ENCODE measurements at places on chromosomes 16 and 17.

DNA sequence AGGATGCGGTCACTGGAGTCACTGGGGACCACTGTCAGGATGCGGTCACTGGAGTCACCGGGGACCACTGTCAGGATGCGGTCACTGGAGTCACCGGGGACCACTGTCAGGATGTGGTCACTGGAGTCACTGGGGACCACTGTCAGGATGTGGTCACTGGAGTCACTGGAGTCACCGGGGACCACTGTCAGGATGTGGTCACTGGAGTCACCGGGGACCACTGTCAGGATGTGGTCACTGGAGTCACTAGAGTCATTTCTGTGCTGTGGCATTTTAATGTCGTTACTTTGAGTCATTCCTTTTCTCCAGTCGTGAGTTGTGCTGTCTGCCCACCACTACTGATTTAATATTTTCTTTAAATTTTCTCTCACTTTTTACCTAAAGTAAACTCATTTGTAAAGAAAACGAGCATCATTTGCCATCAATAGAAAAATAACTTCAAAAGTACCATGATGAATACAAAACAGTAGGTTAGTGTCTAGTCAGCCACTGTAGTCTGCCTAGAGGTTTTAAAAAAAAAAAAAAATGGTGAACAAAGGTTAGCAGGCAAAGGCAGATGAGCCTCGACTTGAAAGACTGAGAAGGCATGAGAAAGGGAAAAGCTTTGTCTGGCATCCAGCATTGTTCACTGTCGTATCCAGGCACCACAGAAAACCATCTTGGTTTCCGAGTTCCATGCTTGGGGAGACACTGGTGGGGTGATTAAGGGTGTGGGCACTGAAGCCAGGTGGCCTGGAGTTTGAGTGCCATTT is 346.6 kb downstream of the SNX29 start:
- peak; percentile 60 for DNase-seq

GRCh38 chr16:80689487-80689886 is 114.9 kb downstream of the CDYL2 start:
- no peak for DNase-seq

GRCh38 chr17:7572338-7572587 is 7.2 kb upstream of the CD68 start:
- DNase-seq = no peak

GRCh38 chr17:67050471-67051154 is 6.3 kb downstream of the CACNG1 start:
- no peak for DNase-seq

DNA sequence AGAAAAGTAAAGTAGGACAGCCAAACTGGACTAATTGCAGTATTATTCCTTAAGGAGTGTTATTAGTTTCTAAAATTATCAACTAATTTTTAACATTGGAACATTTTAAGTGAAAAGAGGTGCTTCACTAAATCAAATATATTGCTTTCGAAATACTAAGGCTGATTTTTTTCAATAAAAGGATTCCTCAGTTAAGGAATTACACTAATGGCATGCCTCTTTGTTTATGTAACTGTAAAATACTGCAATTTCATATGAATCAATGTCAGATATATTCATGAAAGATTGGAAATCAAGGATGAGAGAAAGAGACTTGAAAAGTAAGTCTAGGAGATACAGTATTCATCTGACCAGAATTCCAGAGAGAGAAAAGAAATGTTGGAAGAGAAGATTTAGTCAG is 129.8 kb downstream of the TANC2 start:
- DNase-seq = no peak

DNA sequence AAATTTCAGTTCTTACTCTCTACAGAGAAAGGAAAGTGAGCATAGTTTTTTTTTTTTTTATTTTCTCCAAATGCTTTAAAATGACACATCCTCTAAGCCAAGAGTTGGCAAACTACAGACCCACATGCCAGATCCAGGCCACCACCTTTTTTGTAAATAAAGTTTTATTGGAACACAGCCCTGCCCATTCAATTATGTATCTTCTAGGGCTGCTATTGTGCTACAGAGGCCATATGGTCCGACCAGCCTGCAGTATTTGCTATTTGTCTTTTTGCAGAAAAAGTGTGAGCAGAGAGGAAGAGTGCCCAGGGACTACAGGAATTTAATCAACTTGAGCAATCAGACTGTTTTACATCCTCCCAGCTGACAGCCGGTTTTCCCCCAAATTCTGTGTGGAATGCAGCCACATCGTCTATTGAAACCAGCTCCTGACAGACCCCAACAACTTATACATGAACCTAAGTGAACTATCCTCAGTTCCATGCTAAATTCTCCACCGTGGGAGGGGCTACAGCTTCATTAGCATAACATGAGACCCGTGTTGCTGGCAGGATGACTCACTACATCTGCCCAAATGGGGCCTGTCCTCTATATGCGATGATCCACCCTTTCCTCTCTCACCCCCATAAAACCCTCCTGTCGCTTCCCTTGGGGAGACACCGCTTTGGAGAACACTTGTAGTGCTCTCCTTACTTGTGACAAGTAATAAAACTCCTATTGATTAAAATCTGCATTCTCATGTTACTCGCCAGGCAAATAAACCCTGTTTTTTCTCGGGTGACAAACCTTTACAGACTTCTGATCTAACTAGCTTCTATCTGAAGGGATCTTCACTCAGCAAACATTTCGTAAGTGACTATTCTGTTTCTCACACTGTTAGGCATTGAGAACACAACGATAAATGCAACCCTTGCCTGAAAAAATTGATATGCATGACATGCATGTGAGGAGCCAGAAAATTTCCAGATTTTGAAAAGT is 149.4 kb upstream of the HS3ST3A1 start:
- DNase-seq = no peak

DNA sequence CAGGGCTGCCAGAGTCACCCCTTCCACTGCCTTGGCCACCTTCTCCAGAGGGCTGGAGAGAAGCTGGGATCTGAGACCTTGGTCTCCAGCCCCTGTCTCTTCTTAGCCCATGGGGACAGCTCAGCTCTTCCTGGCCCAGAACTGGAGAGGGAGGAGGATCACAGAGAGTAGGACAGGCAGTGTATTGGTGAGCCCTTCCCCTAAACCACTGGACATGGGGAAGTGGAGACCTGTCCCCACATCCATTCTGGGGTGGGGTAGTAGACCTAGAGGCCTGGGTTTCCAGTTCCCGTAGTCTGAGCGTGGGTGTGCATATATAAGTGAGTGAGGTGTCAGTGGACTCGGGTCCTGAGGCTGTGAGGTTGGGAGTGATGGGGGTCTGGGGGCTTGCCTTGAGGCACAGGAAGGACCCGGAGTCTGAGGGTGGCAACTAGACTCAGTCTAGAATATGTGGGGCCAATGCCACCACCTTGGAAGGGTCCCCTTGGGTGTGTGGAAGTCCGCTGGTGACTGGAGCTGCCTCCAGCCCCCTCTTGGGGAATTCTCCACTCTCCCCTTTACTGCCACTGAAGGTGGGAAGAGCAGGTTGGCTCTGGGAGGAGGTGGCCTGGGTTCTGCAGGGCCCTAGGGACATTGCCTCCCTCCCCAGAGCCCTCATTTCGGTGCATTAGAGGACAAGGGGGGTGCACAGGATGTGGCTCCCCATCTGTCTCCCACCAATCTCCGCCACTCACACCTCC is 19.9 kb downstream of the GJD3 start:
- DNase-seq = no peak

DNA sequence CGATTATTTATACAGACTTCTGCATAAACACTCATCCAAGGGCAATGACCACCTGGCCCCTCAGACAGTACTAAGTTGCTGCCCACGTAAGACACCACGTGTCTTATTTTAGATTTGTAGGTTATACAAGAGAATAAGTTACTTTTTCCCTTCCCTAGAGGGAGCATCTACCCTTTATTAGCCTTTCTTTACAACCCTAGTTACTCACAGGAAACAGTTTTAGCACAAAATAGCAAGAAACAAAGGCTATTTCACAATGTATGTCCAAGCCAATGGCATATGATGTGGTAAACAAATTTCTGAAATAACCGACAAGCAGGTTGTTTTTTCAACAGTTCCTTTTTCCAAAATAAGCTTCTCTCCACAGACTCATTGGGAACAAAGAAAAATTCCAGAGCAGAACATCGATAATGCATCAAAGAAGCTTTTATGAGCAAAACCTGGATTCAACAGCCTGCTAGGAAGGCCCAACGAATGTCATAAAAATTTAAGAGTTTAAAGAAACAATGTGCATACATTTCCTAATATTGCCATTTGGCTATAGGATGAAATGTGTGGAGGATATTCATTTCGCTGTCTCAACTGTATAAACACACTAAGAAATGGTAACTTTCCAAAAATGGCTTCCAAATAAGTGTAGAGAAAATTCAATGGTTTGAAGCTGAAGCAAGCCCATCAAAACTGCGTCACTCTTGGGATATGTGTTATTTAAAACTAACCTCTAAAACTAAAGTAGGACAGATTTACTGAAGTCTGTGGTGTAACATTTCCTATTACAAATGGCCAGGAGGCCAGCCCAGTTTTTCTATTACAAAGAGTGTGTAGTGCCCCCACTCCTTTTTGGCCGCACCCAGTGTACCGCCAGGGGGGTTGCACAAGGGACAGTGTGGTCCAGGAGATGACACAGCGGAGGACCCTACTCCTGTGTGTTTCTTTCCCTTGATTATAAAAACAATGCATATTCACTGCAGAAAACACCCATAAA is 50.4 kb upstream of the ERN1 start:
- DNase-seq = no peak

GRCh38 chr16:9082422-9082821 is 9.0 kb upstream of the HAPSTR1 start:
- DNase-seq = no peak

- no peak for DNase-seq
Observed at GRCh38 chr16:4411684-4412083, 4.7 kb downstream of the CORO7 start.

GRCh38 chr16:71250461-71251235 is 20.1 kb upstream of the HYDIN start:
- DNase-seq = no peak

- no peak for DNase-seq
Observed at GRCh38 chr17:32483451-32484019, 3.3 kb upstream of the CDK5R1 start.

GRCh38 chr16:89472711-89473075 is 17.7 kb downstream of the ANKRD11 start:
- no peak for DNase-seq

GRCh38 chr16:88881007-88881615 is 14.7 kb upstream of the PABPN1L start:
- no peak for DNase-seq

DNA sequence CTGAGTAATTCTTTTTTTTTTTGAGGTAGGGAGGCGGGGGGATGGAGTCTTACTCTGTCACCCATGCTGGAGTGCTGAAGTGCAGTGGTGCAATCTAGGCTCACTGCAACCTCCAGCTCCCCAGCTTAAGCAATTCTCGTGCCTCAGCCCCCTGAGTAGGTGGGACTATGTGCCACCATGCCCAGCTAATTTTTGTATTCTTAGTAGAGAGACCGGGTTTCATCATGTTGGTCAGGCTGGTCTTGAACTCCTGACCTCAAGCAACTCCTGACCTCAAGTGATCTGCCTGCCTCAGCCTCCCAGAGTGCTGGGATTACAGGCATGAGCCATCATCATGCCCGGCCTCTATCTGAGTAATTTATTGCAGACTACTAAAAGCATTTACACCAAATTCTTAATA is 19.4 kb downstream of the KPNB1 start:
- DNase-seq = no peak

DNA sequence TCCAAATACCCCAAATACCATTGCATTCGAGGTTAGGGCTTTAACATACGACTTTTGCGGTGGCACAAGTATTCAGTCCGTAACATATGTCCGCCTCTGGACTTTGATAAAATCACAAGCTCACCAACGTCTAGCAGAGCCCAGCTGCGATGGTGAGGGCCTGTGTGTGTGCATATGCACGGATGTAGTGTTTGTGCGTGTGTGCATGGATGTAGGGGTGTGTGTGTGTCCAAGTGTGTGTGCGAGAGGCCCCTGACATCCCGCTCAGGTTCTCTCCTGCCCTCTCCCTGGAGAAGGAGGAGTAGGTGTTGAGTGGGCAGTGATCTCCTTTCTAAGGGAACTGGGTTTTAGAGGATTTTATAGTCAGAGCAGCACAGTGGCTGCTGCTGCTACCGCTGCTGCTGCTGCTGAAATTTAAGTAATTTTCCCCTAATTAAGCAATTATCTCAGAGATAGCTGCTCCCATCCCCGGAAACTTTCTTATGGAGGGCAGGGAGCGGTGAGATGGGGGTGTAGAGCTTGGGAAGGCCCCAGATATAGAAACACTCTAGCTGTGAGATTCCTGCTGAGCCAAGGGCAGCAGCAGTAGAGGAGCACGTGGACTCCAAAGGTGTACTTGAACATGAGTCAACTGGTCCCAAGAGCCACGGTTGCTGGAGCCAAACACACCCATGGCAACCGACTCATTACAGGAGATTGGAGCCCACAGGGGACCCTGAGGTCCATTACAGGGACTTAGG is 121.7 kb upstream of the SDK2 start:
- DNase-seq = no peak

GRCh38 chr17:8659758-8660410 is 29.4 kb upstream of the MYH10 start:
- DNase-seq = no peak

- DNase-seq = no peak
Observed at GRCh38 chr17:36640346-36640745, 39.0 kb downstream of the MRM1 start.

DNA sequence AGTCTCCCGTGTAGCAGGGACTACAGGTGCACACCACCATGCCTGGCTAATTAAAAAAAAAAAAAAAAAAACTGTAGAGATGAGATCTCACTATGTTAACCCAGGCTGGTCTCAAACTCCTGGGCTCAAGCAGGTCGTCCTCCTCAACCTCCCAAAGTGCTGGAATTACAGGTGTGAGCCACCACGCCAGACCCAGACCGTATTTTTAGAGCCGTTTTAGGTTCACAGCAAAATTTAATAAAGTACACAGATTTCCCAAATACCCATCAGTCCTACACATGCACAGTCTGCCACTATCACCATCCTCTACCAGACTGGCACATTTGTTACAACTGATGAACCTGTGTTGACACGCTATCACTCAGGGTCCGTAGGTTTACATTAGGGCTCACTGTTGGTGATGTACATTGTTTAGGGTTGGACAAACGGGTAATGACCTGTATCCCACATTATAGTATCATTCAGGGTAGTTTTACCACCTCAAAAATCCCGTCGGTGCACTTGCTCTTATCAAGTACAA is 10.4 kb downstream of the HS3ST3B1 start:
- no peak for DNase-seq

GRCh38 chr17:27430882-27431491 is 25.3 kb upstream of the KSR1 start:
- no peak for DNase-seq

GRCh38 chr16:88131256-88131655 is 180.0 kb downstream of the BANP start:
- DNase-seq = no peak

Measured in stimulated activated naive CD4-positive, alpha-beta T cell treated with Interleukin-2 at 50 U/mL for 16 hours (primary cell).